Breast epithelium (tissue), 4 donors: ENCODE measurements at places on chromosomes 12 and 14.

GRCh38 chr12:57941165-57941894 lies at the start of gene ATP23:
TSS of gene ATP23 (plus strand) at chr12:57941567. CDS start at chr12:57941702, 135 bp downstream.
- H3K36me3 ChIP-seq, result no peaks in the 10 kb centered on the region
- peak within 1 kb of the TSS; percentile 73 for H3K4me3 ChIP-seq
- DNase-seq, result peak; percentile 92
- no peaks in the 10 kb centered on the region for H3K27me3 ChIP-seq
- peak within 1 kb of the TSS; percentile 91 for H3K27ac ChIP-seq

GRCh38 chr14:88746052-88746451 lies 46.7 kb downstream of the EML5 start:
- H3K27me3 ChIP-seq, result no peaks in the 10 kb centered on the region
- H3K4me1 ChIP-seq, result no peaks in the 10 kb centered on the region
- no peak for DNase-seq
- no peak overlapping the region for H3K27ac ChIP-seq
- no peak overlapping the region for H3K4me3 ChIP-seq

GRCh38 chr14:23167116-23167847 lies 16.2 kb downstream of the SLC7A8 start:
- no peak for DNase-seq
- peak overlapping the region; percentile 76 for H3K27ac ChIP-seq
- H3K4me3 ChIP-seq, result no peak overlapping the region
- no peaks in the 10 kb centered on the region for H3K27me3 ChIP-seq
- H3K36me3 ChIP-seq, result no peaks in the 10 kb centered on the region
- no peaks in the 10 kb centered on the region for H3K4me1 ChIP-seq

DNA sequence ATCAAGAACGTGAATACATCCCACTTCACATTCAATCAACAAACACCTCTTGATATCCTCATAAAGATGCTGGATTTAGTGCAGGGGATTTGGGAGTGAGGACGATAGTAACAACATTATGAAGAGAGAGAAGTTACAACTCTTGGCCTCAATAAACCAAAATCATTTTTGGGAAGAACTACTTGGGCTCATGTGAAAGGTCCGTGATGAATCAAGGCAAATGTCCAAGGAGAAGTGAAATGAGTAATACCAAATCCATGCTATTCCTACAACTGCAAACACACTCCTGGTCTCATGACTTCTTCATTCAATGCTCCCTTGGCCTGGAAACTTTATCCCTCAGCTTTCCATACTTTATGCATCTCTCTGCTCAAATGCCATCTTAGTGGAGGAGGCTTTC lies 162.0 kb upstream of the LMNTD1 start:
- no peaks in the 10 kb centered on the region for H3K36me3 ChIP-seq
- DNase-seq, result no peak
- no peak overlapping the region for H3K4me3 ChIP-seq
- H3K4me1 ChIP-seq, result no peaks in the 10 kb centered on the region
- H3K27me3 ChIP-seq, result no peaks in the 10 kb centered on the region

DNA sequence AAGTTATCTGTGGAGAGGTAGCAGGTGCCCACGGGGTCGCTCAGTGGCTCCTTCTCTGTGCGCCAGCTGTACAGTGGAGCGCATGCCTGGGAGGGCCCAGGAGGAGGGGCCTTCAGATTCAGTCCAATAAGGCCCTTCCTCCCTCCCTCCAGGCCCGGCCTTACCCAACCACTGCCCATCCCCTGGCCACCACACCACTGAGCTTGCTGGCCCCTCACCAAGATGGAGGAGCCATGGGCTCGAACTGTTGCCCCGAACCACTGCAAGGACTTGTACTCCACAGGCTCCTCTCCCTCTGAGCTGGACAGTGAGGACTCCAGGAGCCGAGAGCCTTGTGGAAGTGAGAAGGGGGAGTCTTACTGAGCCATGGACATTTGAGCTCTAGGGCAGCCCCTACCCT lies 9.8 kb downstream of the ITGA5 start:
- DNase-seq, result no peak
- peak overlapping the region; percentile 8 for H3K27ac ChIP-seq
- no peak overlapping the region for H3K4me3 ChIP-seq

DNA sequence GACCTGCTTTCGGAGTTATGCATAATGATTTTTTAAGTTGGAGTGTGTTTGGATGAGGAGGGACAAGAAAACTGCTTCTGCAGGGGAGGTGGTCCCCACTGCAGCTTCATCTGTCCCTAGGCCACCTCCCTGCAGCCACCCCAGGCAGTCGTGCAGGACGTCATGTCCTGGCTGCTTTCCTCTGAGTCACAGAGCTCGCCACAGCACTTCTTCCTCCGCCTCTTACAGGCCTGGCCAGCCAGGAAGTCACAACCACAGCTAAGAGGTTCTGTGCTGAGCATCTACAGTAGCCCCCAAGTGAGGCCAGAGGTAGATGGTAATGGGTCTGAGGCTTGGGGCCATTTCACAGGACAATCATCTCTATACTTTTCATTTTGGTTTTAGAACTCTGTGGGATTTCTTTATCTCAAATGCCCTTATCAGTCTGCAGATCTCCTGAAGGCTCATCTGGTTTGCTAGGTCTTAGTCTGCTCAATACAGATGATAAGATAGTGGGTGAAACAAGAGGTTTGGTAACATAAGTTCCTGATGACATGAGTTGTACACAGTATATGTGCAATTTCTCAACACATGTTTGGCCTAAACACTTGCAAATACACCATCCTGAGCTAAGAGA lies 106.4 kb downstream of the ARF6 start:
- H3K27ac ChIP-seq, result peak overlapping the region; percentile 96
- peak; percentile 74 for DNase-seq
- no peaks in the 10 kb centered on the region for H3K36me3 ChIP-seq

- no peak overlapping the region for H3K27ac ChIP-seq
- H3K4me1 ChIP-seq, result no peaks in the 10 kb centered on the region
- DNase-seq, result no peak
- no peak overlapping the region for H3K4me3 ChIP-seq
- no peaks in the 10 kb centered on the region for H3K36me3 ChIP-seq
- H3K27me3 ChIP-seq, result no peaks in the 10 kb centered on the region
These were observed 130.9 kb upstream of the DAAM1 start for GRCh38 chr14:59057551-59057950.

DNA sequence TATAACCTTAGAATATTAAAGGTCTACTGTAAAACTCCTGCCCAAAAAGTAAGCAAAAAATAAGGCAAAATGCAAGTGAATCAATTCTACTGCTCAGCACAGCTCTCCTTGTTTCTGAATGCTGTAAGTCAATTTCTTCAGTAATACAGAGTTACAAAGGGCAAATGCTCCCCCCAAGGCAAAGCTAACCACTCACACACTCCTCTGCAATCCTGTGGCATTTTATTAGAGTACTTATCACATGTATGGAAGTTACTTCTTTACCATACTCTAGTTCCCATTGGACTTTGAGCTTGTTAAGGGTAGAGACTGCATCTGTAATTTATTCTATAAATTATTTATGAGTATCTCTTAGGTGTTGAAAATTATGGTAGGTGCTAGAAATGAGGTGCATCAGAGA lies 27.2 kb downstream of the SEL1L start:
- peaks cover 8% of the 10 kb centered on the region for H3K36me3 ChIP-seq
- DNase-seq, result no peak

DNA sequence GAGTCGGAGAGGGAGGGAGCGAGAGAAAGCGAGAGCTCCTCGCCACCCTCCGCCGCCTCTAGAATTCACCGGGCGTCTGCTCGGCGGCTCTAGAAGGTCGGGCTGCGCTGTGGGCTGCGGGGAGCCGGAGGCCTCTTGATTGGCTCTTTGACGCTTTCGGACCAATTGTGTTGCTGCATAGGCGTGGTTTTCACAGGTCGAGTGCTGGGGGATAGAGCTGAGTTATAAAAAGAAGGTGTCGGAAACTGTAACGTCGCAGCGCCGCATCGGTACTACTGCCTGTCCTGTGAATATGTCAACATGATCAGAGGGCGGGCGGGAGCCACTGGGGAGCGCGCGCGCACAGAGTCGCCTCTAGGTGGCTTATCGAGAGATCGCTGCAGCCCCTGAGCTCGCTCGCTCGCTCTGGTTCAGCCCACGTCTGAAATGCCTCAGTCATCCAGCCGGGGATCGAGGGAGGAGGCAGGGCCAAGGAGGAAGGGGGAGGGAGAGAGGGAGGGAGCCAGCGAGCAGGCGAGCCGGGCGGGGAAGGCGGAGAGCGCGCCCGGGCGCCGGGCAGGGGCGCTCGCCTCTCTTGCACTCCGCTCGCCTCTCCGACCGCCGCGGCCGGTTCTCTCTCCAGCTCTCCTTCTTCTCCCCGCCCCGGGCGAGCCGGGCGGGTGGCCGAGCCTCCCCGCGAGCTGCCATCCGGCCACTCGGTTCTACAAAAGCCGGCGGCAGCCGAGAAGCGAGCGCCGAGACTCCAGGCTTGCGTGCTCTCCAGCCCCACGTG lies at the start of gene TBX3:
Gene TBX3 (minus strand): TSS at position 78 of the 772 bp plus-strand sequence. CDS start 975 bp downstream, outside the sequence.
- DNase-seq, result peak; percentile 98
- no peaks in the 10 kb centered on the region for H3K27me3 ChIP-seq
- no peaks in the 10 kb centered on the region for H3K36me3 ChIP-seq
- H3K4me1 ChIP-seq, result no peaks in the 10 kb centered on the region

GRCh38 chr12:92030618-92031017 lies 115.0 kb downstream of the BTG1 start:
- peak overlapping the region; percentile 75 for H3K27ac ChIP-seq
- no peaks in the 10 kb centered on the region for H3K4me1 ChIP-seq
- H3K36me3 ChIP-seq, result no peaks in the 10 kb centered on the region
- no peaks in the 10 kb centered on the region for H3K27me3 ChIP-seq
- peak; percentile 45 for DNase-seq
